ENCODE measurements at places on chromosomes 6 and 20.

- DNase-seq = no peak
Observed at GRCh38 chr20:49280463-49281058, 2.7 kb upstream of the ZNFX1 start.

DNA sequence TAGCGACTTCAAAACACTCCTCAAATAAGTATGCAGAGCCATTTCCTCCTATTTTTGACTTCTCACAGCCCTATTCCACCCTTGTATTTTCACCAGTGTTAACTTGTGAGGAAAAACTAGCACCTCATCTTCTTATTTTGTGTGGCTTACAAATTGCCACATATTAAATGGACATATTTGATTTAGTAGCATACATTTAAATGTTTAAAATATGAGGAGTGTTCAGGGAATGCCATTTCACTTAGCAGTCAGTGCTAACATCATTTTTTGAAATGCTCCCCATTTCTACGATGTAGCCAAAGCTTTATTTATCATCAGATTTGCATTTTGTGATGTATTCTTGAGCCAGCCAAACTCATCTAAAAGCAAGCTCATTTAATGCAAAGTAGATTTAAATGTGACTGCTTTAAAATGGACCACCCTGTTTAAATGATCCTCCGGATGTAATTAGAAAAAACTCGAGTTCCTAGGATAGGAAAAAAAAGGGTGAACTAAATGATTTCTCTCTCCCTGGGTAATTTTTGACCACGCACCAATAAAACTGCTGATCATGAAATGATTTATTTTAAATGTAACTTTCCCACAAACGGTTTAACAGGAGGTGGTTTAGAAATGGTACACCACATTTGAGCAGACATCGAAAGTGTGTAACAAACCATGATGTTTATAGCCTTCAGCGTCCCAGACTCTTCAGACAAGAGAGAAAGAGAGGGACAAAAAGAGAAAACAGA, 172.6 kb downstream of the CD83 start:
- no peak for DNase-seq

DNA sequence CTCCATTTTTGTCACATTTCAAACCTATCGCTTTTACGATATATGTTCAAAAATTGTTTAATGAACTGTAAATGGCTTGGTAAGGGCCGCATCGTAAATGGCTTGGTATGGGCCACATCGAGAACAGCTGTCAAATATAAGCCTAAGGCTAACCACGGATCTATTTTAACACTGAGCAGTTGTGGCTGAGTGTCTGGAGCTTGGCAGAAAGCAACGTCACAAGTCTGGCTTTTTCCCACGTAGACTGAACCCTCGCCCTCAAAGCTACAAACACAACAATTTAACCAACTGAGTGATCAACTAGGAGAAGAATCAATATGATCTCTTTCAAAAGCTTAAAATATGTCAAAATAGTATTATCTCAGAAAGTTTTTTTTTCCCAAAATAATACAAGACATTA, 71.4 kb upstream of the PRSS16 start:
- no peak for DNase-seq

GRCh38 chr20:45927071-45927878, 7.2 kb upstream of the PCIF1 start:
- no peak for DNase-seq

DNA sequence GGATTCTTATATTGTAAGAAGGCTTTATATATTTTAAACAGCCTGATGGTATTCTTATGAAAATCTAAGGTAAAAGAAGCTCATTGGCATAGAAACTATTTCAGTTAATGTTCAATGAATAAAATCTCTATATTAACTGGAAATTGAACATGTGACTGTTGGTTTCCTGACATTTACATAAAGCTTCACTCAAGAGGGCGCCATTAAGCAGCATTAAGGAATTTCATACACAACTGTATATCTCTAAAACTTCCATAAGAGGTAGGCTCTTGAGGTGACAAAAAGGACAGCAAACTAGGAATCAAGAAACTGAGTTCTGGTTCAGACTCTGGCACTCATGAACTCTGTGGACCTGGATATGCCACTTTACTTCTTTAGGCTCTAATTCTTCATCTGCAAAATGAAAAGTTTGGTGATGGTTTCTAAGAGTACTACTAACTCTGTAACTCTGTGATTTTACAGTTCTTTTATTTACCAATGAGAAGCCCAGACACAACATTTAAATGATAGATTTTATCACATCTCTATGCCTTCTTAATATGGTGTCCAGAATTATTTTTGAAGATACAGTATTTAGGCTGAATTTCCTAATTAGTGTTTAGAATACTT, 147.5 kb downstream of the FLRT3 start:
- DNase-seq = peak; percentile 26

GRCh38 chr6:168524571-168525001, 83.6 kb downstream of the SMOC2 start:
- no peak for DNase-seq

DNA sequence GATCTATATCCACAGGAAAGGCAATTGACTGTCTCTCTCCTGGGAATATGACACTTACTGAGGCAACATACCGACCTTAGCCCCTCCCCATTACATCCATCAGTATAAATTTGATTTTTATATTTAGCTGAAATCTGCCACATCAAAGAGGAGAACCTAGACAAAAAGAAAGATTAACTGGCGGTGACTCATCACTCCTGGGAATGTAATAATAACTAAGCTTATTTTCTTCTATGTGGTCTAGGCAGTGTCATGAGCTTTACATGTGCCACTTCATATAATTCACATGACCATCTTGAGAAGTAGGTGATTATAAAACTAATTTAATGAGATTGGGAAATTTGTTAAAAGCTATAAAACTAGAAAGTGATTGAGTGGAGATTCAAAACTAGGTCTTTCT, 520.0 kb upstream of the HS3ST5 start:
- no peak for DNase-seq

GRCh38 chr20:32510120-32510600, 75.0 kb downstream of the NOL4L start:
- DNase-seq = no peak

- no peak for DNase-seq
Observed at GRCh38 chr6:143402721-143403336, 47.7 kb downstream of the ADAT2 start.

DNA sequence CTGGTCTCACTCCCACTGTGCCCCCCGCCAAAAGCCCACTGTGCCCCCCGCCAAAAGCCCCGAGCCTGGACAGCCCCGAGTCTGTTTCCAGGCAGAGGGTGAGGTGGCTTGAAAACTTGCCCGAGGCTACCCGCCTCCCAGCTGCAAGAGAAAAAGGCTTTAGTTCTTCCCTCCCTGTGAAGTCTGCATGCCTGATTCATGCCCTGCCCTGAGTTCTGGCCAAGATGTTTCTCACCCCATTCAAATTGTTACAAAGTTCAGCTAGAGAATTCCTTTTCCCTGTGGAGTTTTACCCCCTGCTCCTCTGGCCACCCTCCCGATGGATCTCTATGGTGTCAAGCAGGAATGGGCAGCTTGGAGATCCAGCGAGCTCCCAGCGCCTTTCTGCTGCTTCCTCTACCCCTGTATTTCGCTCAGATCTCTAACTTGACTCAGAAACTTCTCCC, 298.8 kb upstream of the MAP3K7 start:
- no peak for DNase-seq

GRCh38 chr20:42485556-42485955, 704.1 kb downstream of the PTPRT start:
- no peak for DNase-seq

- DNase-seq = no peak
Observed at GRCh38 chr6:128172081-128172480, 271.2 kb upstream of the THEMIS start.

- DNase-seq = no peak
Observed at GRCh38 chr6:17167327-17167979, 65.6 kb downstream of the STMND1 start.

DNA sequence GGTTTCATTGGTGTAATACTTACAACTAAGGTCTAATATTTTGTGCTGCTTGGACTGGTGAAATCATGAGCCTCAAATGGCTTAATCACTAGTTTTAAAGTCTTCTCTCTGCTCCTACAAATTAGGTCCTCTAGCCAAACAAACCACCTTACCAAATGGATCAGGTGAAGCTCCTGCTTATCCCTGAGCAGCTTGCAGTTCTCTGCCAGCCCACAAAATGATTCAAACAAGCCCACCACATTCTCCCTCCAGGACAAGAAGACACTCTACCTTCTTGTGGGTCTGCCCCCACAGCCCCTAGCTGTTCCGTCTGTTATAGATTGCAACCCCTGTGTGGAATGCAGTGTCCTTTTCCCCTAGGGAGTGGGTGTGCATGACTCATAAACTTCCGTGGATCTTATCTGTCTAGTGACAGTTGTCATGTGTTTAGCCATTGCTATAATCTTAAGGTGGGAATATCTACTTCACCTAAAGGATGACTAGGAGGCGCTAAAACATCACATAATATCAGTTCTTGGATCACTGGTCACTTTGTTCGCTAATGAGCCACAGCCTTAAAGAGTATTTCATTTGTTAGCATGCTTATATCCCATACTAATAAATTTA, 940.5 kb upstream of the MANEA start:
- DNase-seq = no peak

DNA sequence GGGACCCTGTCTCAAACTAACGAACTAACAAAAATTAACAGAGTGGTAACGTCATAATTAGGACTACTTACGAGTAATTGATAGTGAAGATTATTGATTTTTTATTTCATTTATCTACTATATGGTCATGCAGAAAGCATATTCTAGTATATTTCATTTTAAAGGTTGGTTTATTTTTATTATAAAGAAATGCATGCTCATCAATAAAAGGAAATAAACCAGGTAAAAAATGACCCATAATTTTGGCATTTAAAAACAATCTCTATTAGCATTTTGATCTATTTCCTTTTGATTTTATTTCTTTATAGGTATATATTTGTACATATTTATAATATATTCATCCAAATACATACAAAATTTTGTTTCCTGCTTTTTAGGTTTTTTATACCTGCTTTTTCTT, 401.4 kb upstream of the ID4 start:
- DNase-seq = no peak

GRCh38 chr6:39490108-39490507, 167.6 kb upstream of the KCNK16 start:
- DNase-seq = no peak

DNA sequence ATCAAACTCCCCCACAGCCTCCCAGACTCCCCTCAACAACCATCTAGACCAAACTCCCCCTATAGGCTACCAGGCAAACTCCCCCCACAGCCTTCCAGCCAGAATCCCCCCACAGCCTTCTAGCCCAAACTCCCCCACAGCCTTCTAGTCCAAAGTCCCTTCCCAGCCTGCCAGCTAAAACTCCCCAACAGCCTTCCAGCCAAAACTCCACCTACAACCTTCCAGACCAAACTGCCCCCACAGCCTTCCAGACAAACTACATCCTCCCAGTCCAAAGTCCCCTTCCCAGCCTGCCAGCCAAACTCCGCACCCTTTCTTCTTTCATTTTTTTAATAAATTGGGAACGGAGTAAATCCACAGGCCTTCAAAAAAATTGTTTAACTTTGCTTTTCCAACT, 37.4 kb upstream of the SYNDIG1 start:
- no peak for DNase-seq

- no peak for DNase-seq
Observed at GRCh38 chr20:5920581-5920980, 29.8 kb downstream of the TRMT6 start.

- no peak for DNase-seq
Observed at GRCh38 chr20:752291-752690, 16.0 kb downstream of the SLC52A3 start.

DNA sequence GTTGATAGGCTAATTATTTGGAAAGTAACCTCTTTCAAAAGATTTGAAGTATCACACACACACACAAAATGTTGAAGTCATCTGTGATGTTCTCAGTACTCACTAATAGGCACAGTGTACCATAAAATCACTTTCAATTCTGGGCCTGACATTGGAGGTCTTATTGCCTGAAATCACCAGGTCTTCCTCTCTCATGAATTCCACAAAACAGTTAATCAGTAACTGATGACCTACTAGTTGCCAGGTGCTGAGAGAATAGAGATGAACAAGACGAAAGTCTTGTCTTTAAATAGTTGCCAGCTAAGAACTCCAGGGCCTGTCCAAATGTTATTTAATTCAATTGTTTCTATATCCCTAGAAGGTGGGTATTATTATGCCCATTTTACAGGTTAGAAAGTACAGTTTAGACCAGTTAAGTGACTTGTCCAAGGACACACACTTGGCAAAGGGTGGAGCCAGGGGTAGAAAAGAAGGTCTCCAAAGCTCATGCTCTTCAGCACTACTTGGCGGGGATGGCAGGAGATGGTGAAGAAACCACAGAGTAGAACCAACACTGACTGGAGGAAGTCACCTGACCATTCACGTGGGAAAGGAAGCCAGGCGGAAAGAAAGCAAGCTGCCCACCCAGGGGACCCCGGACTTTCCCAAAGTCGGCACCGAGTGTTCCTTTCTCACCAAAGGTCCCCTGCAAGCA, 116.4 kb downstream of the KIF6 start:
- no peak for DNase-seq

GRCh38 chr20:15039088-15039752, 701.8 kb upstream of the FLRT3 start:
- no peak for DNase-seq

GRCh38 chr6:122631571-122632249, 21.5 kb downstream of the PKIB start:
- no peak for DNase-seq

GRCh38 chr20:59177266-59178250, 13.9 kb downstream of the ZNF831 start:
- DNase-seq = no peak

DNA sequence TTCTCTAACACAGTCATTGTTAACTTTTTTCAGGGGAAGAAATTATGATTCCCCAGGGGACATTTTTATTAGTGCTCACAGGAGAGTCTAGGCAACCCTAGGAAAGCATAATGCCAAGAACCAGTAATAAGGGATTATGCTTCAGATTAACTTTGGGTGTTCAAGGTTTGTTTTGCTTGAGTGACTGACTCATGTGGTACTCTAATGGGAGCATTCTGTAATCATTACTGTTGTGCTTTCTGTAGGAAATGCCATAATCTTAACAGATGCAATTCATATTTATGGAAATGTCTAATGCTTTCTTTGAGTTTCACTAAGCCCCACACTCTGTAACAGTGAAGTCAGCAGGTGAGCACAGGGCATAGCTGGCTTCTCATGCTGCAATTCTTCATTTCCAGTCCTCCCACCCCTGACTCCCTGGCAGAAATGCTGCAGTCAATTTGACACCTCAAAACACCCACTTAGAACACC, 263.4 kb upstream of the MAN1A1 start:
- no peak for DNase-seq

- no peak for DNase-seq
Observed at GRCh38 chr20:24350923-24351368, 118.5 kb upstream of the SYNDIG1 start.

GRCh38 chr6:42025066-42025844, 25.1 kb upstream of the TAF8 start:
- DNase-seq = no peak

- DNase-seq = no peak
Observed at GRCh38 chr6:119379809-119380208, 30.2 kb upstream of the MAN1A1 start.

- DNase-seq = no peak
Observed at GRCh38 chr6:132768051-132768517, 10.4 kb upstream of the VNN2 start.

- DNase-seq = no peak
Observed at GRCh38 chr20:36791862-36792261, 18.3 kb upstream of the DSN1 start.
